ENCODE measurements at places on chromosomes 1 and 21.

DNA sequence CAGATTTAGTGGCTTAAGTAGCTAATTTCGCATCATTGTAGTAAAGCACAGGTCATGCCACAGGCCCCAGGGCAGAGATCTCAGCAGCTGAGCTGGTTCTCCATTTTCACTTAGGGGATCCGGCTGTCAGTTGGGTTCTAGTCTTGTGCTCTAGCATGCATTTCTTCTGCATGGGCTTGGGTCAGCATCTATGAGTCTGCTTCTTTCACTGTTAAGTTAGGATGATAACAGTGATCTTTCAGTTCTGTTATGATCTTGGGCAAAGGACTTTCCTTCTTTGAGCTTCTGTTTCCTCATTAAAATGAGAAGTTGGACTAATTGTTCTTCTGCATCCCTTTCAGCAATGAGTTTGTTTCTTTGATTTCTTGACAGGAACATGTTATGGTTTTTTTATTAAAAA is 123.6 kb upstream of the DNAH14 start:
- DNase-seq = no peak

DNA sequence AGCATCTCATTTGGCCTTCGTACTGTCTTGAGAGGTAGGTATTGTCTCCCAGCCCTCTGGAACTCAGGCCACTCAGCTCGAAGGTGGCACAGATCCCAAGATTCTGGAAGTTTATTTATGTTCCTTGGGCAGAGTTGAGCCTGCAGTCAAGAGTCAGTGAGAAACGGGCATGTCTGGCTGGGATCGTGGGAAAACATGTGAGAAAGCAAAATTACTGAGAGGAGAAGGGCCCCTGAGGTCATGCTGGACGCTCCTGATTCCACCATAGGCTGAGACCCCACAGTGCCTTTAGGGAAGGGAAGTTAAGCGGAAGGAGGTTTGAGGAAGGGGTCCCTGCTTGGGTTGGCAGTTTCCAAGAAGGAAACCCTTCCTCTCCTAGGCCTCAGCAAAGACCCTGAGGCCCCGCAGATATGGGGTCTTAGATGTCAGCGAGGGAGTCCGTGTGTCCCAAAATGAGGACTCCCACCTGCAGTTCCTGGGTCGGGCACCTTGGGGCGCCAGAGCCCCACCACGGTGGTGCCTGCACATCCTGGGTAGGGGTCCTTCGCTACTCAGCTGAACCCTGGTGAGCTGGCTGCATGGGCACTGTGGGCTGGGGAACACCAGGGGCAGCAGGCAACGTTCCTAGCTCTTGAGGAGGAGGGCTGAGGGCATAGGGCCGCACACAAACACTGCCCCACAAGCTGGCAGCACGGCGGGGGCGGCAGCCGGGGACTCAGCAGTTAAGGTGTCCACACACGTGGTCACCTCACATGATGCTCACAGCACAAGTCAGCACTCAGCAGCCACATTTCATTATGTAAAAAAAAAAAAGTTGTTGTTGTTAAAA is 12.3 kb upstream of the SEMA4A start:
- no peak for DNase-seq

- peak; percentile 68 for DNase-seq
Measured at GRCh38 chr1:54117815-54118563, 34.8 kb downstream of the CDCP2 start.

DNA sequence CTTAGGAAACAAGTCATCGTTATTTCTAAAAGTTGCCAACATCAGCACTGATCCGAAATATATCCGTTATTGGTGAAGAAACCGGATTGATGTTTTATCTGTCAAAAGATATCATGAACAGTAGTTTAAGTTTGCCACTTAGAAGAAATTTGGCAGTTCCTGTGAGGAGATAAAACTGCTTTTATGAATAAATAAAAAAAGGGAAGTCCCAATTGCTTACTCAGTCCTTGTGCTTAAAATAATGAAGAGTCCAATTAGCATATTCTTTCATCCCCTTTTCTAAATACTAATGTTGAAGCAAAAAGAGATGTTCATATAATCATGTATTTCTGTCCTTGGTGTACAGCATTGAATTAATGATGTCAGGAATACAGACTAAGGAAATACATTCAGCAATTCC is 164.6 kb downstream of the NCAM2 start:
- DNase-seq = no peak

GRCh38 chr21:34726627-34727337 is 58.0 kb downstream of the CLIC6 start:
- no peak for DNase-seq

DNA sequence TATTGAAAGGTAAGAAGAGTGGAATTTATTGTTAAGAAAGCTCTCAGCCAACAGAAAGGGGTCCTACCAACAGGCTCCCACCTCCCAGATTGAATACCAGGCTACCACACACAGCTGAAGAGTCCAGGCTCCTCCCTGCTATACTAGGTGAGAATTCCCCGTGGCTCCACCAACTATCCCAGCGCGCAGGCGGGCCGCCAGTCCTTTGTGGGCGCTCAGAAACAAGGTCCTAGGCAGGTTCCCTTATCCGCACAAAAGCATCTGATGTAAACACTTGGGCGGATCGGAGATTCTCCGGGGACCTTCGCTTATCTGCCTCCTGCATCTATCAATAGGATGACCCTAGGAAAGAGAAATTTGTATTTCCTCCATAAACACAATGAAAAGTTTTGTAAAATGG is 423.9 kb upstream of the ADGRL4 start:
- DNase-seq = no peak

DNA sequence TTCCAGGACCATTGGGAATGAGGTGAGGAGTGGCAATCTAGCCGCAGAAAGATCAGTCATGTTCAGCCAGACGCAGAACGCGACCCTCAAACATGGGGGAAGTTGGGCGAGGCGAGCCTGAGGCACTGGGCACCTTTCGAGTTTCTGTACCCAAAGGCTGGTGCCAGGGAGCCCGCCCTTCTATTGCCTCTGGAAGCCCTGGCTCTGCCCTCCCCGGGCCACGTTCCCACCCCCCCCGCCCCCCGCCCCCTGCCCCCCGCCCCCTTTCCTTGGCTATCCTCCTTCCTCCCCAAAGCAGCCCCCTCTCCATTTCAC is 2.2 kb upstream of the ZBTB7B start:
- no peak for DNase-seq

- no peak for DNase-seq
Measured at GRCh38 chr1:113438505-113439276, 48.4 kb downstream of the MAGI3 start.

- no peak for DNase-seq
Measured at GRCh38 chr1:54227091-54227602, 27.2 kb downstream of the MRPL37 start.

- no peak for DNase-seq
Measured at GRCh38 chr1:107669996-107670395, 295.0 kb downstream of the VAV3 start.

- DNase-seq = no peak
Measured at GRCh38 chr1:220217383-220217988, 54.8 kb downstream of the RAB3GAP2 start.

GRCh38 chr1:205204552-205204951 is 7.0 kb downstream of the DSTYK start:
- DNase-seq = no peak

DNA sequence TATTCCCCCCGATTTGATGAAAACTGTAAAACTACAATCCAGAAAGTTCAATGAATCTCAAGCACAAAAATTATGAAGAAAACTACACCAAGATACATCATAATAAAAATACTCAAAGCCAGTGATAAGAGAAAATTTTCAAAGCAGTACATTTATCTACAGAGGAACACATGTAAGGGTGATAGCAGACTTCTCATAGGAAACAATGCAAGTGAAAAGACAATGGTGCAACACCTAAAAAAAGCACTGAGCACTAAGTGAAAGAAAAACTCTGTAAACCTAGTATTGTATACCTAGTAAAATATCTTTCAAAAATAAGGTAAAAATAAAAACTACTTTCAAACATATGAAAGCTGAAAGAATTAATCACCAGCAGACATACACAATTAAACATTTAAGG is 76.1 kb upstream of the IRF2BP2 start:
- no peak for DNase-seq

- DNase-seq = no peak
Measured at GRCh38 chr1:234592240-234592639, 17.7 kb downstream of the IRF2BP2 start.

GRCh38 chr1:12518931-12519692 is 98.9 kb downstream of the DHRS3 start:
- no peak for DNase-seq

DNA sequence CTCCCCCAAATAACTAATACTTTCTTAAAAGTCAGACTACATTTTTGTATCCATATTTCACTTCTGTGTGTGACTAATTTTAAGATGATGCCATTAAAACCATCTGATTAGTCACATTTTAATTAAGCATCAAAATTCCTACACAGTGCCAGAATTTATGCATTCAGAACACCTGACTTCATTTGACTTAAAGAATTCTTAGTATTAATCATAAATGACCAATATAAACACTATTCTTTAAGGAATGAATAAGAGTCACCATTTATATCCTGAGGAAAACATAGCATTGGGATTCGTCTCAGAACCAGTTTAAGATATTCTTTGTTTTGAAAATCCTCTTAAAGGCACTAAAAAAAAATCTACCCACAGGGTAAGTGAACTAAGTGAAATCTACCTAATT is 37.0 kb downstream of the TM2D1 start:
- DNase-seq = no peak

GRCh38 chr1:160520582-160520981 is 2.5 kb downstream of the SLAMF6 start:
- no peak for DNase-seq

DNA sequence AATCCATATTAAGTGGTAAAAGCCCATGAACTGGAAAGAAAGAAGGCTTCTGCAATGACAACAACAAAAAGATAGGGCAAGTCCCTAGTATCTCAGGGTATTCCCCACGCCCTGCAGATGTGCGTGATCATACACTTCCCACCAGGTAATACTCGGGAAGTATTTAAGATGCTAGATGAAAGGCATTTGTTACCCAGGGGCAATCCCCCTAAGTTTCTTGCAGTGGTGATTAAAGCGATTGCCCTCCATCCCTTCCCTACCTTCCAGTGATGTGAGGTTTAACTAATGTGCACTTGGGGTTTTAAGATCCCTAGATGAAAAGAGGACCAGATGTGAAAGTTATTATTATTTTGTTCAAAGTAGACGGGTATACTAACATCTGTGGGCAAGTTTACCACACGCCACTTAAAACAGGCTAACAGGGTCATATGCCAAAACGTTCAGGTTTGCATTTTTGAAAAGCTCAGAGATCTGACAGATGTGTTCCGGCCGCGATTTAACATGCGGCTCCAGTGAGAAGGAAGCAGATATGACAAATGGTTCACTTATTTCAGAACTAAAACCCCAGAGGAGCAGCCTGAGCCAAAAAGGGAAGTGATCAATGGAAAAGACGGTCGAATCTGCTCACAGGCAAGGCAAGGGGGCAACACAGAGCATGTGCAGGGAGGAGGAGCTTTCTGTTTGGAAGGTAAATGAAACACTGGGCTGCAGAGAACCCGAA is 17.4 kb downstream of the TIAM1 start:
- DNase-seq = no peak

GRCh38 chr1:212959266-212960220 is 9.2 kb downstream of the VASH2 start:
- no peak for DNase-seq

Data from 8988T (cell line).